ENCODE measurements at places on chromosomes 6 and 20.

- no peak for DNase-seq
Measured at GRCh38 chr20:13822459-13822858, 37.6 kb downstream of the NDUFAF5 start.

DNA sequence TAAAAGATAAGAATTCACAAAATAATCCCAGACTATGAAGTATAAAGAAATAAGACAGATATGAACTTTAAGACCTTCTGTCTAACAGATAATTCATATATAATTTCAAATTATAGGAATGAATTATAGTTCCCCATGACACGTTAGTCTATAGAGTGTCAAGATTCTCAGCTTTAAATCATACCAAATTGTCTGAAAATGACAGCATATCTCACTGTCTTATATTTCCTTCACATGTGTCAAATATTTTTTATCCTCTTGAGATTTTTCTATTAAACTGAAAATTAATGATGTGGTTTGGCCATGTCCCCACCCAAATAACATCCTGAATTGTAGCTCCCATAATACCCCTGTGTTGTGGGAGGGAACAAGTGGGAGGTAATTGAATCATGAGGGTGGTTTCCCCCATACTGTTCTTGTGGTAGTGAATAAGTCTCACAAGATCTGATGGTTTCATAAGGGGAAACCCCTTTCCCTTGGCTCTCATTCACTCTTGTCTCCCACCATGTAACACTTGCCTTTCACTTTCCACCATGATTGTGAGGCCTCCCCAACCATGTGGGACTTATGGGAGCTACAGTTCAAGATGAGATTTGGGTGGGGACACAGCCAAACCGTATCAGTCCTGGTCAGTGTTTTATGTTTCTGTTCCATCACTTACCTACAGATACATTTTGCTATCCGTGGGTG lies 825.3 kb upstream of the GJE1 start:
- DNase-seq, result no peak

DNA sequence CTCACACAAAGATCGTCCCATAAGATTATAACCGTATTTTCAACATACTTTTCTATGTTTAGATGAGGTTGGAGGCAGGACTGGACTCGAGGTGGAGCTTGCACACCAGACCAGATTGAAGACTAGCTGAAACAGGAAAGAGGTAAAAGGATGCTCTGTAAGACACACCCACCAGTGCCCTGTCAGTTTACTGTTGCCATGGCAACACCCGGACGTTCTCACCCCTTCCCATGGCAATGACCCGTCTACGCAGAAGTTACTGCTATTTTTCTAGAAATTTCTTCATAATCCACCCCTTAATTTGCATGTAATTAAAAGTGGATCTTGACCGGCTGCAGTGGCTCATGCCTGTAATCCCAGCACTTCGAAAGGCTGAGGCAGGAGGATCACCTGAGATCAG lies 13.6 kb upstream of the SRSF6 start:
- no peak for DNase-seq

DNA sequence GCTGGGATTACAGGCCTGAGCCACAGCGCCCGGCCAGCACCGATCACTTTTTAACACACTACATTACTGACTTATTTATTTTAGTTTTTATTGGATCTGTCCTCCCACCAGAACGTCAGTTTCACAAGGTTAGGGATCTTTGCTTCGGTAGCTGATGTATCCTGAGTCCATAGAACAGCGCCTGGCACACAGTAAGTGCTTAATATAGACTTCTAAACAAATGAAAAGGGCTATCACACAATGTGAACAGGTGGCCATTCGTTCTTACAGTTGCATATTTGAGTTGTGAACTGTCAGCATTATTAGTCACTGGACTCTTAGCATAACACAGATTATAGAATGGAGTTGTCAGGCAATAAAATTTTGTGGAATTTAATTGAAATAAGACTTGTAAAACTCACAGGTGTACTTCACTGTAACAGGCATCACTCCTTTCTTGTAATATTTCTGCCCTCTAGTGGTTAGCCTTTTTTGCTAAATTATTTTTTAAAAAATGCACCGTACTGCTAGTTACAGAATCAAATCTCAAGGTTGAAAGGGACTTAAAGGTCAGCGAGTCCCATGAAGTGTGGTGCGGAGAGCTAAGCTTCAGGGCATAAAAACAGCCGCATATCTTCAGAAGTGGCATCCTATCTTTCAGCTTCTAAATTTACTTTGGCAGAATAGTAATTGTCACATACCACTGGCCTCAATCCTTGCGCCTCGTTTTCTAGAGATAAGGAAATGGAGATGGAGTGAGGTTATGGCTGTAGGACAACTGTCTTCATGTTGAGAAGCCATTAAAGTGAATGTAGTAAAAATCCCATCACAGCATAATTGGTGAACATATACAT lies 3.4 kb upstream of the TBC1D7 start:
- no peak for DNase-seq

- no peak for DNase-seq
Measured at GRCh38 chr20:35909176-35909575, 45.1 kb downstream of the SCAND1 start.

DNA sequence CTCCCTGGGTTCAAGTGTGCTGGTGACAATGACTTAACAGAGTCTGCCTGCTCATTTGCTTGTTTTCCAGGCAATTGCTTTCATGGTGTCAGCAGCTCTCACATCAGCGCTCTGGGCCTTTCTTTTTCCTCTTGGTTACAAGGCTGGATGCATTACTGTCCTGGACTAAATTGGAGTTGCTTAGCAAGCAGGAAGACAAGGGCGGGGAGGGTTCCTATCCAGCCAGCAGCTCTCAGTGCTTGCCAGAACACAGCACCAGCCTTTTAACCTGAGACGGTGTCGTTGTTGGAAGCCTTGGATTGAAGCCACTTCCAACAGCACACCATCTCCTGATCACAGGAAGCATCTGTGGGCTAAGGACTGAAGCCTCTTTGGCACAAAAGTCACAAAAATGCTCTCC lies 606.9 kb downstream of the CDH26 start:
- DNase-seq, result no peak

GRCh38 chr20:34970193-34970840 lies 14.6 kb downstream of the MYH7B start:
- DNase-seq, result no peak

DNA sequence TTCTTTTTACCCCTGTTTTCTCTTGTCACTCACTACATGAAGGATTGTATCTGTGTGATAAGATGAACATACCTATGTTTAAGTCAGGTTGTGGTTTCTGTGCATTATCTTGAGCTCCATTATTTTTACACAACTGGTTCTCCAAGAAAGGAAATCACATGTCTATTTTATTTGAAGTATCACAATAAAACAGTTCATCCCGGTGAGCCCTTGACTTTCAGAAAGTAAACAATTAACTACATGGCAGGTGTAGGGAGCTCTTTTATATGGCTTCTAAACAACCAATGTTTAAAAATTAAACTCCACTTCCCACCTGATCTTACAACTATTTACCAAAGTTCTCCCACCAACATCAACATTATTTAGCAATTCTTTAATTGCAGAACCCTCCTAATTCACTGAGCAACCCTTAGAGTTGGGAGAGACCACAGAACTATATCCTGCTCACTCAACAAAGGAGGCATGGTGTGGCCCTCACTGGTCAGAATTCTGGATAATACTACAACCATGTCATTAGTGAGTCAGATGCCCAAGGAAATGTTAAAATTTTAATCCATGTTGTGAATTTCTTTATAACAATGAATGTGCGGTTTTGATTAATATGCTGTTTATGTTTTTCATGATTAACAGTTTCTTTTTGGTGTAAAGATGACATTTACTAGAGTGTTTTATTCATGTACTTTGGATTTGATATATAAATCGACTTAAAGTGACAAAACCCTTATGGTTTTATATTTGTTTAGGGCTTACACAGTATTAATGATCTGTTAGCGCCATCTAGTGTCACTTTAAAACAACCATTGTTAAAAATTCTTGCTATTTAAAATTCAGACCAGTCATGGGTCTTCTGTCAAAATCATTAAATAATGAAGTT lies 50.0 kb upstream of the SCGN start:
- no peak for DNase-seq

GRCh38 chr20:9408422-9409300 lies 105.7 kb upstream of the LAMP5 start:
- DNase-seq, result no peak

GRCh38 chr6:73577676-73578075 lies 56.8 kb upstream of the EEF1A1 start:
- no peak for DNase-seq

- DNase-seq, result no peak
Measured at GRCh38 chr6:138188278-138188941, 26.7 kb downstream of the ARFGEF3 start.

- no peak for DNase-seq
Measured at GRCh38 chr6:33132081-33132524, 56.3 kb downstream of the HLA-DPB1 start.

DNA sequence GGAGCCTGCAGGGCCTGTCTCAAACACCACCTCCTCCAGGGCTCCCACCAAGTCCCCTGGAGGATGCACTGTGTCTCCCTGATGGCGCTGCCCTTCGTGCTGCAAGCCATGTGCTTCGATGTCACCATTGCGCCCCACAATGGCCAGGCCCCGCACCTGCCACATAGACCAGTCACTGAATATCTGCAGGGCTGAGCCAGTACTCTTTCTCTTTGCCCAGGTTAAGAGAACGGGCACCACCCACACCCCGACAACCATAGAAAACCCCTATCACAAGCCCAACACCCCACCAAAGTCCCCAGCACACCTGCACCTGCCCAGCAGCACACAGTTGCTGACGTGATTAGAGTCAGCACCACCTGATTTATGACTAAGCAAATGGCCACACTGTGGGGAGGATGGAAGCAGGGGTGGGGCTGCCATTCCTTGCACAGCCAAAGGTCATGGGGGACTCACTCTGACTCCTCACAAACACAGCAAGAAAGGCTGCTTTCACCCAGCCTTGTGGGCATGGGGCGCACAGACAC lies 104.3 kb downstream of the SLC23A2 start:
- no peak for DNase-seq

GRCh38 chr20:48165401-48165685 lies 380.1 kb upstream of the SULF2 start:
- no peak for DNase-seq

- DNase-seq, result no peak
Measured at GRCh38 chr6:26230351-26230750, 134.6 kb upstream of the BTN3A2 start.
